ENCODE measurements at places on chromosomes 7 and 10. TPM values are rescaled to one million over a fixed set of nuclear protein-coding genes. Genes with fewer than 3 reads are reported as not detected.

GRCh38 chr7:25409897-25410636 lies 181.8 kb upstream of the NPVF start:
- DNase-seq: no peak

Gene PON1
- not detected for polyA plus RNA-seq

DNA sequence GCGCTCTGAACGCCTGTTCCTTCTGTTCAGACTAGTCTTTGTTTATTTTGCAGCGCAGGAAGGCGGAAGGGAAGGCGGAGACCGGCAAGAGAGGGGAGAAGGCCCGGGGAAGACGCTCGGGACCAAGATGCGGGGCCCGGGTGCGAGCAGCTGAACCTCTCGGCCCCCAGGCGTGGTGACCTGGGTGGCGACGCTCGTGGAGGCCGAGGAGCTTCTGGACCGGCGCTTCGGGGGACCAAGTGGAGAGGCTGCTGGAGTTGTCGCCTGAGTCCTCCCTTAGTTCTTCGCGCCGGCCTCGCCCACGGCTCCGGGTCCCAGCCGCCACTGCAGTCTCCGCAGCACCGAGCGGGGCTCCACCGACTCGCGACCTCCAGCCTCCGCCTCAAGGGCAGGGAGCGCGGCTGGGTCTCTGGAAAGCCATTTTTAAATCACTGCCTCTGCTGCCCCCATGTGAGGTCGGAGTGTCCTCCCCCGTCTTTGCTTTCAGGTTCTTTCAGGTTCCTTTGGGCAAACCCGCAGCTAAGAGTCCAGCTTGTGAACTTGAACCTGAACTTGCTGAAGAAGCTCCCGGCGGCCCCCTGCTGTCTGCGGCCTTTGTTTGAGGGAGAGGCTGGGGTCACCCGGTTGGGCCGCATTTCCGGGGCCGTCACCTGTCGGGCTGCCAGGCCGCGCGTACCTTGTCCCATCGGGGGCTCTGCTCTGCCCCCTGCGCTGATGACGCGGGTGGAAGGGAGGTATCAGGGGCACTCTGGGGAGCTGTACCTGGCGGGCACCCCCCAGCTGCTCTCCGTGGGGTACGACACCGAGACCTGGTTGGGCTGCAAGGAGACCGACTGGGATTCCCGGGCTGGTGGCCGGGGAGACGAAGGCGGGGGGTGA lies 136.0 kb downstream of the KIF20B start:
- DNase-seq: peak; percentile 43

GRCh38 chr10:117640406-117640805 lies 97.9 kb downstream of the EMX2 start:
- no peak for DNase-seq

Gene PRSS37
- not detected for polyA plus RNA-seq

Gene CYP3A4
- polyA plus RNA-seq: not detected

DNA sequence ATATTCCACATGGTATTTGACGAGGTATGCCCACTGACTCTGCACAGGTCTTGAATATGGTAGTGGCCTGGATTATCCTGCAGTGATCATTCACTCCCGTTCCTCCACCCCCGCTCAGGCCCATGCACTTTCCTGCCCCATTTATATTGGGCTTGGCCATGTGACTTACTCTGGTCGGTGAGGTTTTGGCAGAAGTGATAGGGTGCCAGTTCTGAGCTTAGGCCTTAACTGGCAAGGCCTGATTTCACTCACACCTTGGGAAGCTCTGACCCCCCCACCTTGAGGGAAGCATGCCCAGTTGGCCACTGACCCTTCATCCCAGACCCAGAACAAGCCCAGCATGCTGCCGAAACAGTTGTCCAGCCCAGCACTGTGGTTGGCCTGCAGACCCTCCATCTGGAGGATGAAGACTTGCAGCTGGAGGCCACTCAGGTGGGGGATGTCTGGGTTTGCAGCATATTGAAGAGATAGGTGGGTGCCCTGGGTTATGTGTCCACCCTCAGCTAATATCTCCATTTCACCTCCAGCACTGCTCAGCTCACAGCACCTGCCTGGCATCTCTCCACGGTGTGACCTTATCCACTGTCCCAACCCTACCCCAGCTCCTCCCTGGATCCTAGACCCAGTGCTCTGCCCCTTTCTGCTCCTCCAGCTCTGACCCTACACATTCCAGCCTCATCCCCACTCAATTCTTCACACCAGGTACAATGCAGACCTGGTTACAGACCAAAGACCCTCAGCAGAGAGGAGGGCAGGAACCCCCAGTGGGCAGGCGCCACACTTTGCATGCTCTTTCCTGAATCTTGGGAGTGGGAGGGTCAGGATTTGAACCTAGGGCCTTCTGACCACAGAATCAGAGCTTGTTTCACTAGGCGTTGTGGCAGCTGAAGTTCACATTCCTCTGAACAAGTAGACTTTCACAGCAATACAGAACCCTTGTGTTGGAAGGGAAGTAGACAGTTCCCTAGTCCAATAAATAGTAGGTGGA lies 138.1 kb upstream of the CHST15 start:
- DNase-seq: no peak

- no peak for DNase-seq
Measured at GRCh38 chr7:146922782-146923181, 806.2 kb downstream of the CNTNAP2 start.

Gene CDNF
- polyA plus RNA-seq: 1.0 TPM

GRCh38 chr7:158633055-158633956 lies 45.7 kb upstream of the PTPRN2 start:
- DNase-seq: no peak

Gene AQP1
- polyA plus RNA-seq: 0.33 TPM

- no peak for DNase-seq
Measured at GRCh38 chr7:31979690-31980330, 90.4 kb downstream of the PDE1C start.

Gene ADCYAP1R1
- not detected for polyA plus RNA-seq

DNA sequence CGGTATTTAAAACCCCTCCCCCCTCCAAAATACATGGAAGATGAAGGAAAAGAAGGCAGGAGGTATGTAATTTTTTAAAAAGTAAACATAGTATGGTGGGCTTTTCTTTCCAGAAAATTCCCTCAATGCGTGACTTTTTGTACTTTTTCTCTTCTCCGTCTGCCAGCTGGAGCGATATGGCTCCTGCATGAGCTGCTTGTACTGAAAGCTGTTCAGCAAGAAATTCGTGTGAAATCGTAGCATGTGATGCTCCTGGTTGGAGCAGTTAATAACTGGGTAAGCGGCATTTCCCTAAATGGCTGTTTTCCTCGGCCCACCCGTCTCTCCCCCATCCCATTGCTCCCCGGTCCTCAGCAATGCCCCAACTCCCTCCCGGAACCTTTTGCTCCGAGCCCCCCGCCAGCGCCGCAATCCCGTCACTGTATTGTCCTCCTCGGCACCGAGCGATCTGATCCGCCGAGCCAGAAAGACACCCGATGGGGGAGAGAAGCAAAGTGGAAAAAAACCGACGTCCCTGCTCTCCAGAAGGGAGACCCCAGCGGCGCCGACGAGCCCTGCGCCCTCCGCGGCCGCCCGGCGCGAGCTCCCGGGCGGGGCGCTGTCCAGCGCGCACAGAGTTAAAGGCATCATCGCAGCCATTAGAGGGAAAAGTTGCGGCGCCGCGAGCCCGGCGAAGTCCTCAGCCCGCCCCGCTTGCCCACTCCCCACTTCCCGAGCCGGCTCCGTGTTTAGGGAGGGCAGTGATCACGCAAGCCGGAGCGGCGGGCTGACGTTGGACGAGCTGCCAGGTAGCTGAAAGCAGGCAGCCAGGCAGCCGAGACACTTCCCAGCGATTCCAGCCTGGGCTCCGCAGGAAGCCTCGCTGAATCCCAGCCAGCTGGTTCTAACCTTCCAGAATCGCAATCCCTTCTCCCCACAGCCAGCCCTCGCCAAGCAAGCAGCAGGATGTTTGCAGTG lies at the start of gene VSTM2A:
VSTM2A (plus strand) TSS at position 707 of the 957 bp plus-strand sequence. CDS start 356 bp downstream, outside the sequence.
- peak; percentile 28 for DNase-seq

DNA sequence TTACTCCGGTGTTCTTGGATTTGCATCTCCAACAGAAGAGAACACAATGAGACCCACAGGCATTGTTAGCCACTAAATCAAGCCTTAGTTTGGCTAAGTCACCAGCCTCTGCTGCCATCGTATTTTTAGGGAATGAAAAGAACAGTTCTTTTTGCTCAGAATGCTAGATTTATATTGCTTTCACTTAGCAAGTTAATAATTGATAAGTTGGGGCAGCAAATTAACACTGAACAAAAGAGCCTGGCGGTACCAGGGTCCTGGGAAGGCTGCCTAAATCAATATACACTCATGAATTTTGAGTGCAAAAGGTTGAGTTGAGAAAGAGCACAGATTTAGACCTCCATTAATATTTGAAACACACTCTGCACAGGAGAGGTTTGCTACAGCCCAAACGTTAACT lies 767.7 kb downstream of the TYW1 start:
- DNase-seq: no peak
